Thymus (tissue), 14 donors: ENCODE measurements at places on chromosomes 7 and 10.

DNA sequence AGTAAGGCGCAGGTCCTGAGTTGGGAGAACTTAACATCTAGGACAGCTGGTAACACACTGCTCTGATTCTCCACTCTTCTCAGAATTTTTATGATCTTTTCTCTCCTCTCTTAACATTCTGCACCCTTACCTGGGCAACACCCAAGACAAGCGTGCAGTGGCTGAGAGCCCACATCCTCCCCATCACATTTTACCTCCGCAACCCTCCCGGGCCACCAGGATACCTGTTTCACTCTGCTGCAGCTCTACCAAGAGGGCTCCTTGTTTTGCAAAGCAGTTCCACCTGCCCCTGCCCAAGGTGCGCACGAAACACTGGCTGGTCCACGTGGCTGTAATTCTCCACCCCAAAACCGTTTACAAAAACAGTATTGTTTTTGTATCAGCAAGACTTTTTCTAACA is 81.5 kb downstream of the ITIH5 start:
- no peak for DNase-seq

GRCh38 chr10:28942012-28942411 is 264.7 kb downstream of the BAMBI start:
- DNase-seq = no peak

DNA sequence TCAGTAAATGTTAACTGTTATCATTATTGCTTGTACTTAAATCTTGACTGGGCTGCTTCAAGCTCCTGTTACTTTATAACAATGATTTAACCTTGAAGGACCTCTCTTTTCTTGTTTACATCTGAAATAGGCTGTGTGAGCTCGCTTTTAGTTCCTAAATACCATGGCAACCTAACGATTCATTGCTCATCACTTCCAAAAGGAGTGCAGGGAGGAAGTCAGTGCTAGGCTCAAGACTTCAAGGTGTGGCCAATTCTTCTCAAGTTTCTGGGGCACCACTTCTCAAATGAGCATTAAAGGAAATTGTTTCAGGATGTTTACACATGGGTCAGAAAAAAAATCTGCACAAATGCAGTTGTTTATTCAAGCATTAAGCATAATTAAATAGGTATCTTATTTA is 284.2 kb downstream of the MTERF1 start:
- DNase-seq = no peak

DNA sequence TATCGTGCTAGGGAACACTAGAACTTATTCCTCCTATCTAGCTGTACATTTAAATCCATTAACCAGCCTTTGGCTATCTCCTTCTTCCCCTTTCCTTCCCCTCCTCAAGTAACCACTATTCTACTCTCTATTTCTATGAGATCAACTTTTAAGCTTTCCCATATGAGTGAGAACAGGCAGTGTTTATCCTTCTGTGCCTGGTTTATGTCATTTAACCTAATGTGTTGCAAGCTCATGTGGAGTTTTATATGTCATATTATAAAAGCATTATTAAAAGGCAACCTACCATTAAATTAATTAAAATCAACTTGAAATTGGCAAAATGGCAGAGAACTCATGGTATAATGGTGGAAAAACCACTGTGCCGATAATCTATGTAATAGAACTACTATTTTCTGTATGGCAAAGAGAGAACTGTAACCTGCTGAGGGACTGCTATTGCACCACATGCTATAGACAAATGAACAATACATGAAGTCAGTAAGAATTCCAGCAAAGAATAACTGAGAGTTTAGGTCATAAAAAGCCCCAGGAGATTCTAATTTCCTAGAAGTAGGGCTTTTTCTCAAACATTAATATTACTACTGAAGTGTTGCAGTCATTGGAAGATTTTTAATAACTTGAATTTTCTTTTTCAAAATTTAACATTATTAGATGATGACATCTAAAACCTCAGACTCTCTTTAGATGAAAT is 81.8 kb downstream of the LRRN3 start:
- DNase-seq = no peak

- DNase-seq = no peak
Measured at GRCh38 chr10:63128443-63128842, 4.7 kb upstream of the NRBF2 start.

DNA sequence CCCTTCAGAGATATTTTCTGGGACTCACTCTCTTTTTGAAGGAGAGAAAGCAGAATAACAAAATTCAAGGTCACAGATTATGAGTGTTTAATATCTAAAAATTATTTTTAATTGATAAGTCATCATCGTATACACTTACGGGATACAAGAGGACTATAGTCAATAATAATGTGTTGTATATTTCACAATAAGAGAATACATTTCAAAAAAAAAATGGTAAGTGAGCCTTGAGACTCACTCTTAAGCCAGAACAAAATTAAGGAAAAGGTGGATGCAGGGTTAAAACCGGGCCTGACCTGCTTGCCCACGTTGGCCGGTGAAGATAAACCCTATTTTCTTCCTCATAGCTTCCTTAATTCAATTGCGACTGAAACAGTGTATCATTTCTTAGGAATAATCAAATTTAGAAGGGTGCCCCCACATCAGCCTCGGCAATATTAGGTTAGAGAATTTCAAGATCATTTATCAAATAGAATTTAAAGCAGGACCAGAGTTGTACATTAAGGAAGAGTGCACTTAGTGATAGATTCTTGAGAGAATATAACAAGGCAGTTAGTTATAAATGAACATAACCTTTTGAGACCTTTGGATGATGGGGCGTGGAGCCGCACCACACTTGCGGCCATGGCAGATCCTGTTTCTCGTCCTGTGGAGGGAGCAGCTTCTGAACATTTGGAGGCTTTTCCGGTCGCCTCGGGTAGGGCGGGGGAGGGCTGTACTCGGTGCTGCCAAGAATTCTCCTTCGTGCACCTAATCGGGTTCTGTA is 321.8 kb downstream of the PAXIP1 start:
- DNase-seq = no peak

GRCh38 chr7:102927312-102927933 is 14.6 kb downstream of the LRRC17 start:
- DNase-seq = no peak

DNA sequence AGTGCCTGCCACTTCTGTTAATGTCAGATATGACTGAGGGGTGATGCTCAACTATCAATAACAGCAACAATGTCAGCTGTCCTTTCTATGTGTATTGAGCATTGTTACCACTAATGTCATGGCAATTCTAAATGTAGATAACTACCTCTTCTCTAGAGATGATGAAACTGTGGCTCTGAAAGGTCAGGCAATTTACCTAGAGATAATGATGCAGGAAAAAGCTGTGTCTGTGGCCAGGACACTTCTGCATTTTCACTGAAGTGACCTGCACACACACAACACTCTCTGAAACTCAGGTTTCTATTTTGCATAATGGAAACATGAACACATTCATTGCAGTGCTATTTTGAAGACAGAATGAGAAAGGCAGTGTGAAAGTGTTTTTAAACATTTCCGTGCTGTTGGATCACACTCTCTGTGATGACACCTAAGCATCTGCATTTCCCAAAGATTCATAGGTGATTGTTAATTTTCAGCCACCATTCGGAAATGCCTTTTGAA is 148.2 kb downstream of the KCND2 start:
- no peak for DNase-seq

GRCh38 chr10:121624836-121625486 is 26.7 kb upstream of the FGFR2 start:
- DNase-seq = no peak

GRCh38 chr7:67823345-67823744 is 826.7 kb downstream of the TYW1 start:
- DNase-seq = no peak

DNA sequence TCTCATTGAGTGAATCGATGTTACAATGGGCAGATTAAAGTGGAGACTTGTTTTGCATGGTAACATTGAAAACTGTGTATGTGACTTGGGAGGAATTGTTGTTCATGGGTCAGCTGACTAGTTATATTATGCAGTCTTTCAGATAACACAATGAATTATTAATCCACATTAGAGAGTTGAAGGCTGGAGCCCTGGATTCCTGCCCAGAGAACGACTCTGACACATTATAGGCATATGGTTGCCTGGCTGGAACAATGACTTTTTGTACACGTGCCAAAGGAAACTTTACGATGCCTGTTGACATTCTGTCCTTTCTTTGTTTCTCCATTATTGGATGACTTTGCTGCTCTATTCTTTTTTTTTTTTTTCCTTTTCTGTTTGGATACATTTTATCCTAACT is 52.3 kb upstream of the TMEM229A start:
- DNase-seq = no peak

DNA sequence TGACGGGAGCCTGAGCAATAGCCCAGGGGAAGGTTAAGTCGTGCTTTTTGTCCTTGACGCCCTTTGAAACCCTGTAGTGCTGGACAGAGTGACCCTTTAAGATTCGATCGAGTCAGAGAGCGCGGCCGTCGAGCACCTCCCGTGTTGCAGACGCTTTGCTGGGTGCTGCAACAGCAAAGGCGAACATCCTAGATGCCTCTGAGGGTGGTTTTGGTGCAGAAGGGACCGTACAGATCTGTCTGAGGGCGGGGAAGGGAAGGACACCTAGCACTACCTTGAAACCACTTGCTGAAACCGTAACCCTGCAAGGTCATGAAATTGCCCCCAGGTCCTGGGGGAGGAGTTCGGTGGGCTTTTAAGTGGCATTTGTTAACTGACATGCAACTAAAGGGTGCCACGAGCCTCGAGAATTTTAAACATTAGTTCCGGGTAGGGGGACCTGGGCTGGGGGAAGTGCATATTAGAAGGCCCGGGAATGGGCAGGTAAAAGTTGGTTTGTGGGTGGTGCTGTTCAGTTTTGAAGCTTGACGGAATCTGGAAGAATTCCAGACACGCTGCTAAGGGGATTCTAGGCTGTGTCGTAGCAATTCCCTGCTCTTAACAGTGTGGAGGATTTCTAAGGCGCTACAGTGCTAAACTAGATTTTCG is 786 bp downstream of the ATP5F1C start:
- peak; percentile 35 for DNase-seq

- no peak for DNase-seq
Measured at GRCh38 chr10:51832652-51833383, 133.4 kb upstream of the CSTF2T start.

GRCh38 chr10:130459851-130460490 is 323.8 kb downstream of the GLRX3 start:
- DNase-seq = no peak

GRCh38 chr7:29771081-29771816 is 35.1 kb upstream of the WIPF3 start:
- DNase-seq = no peak

DNA sequence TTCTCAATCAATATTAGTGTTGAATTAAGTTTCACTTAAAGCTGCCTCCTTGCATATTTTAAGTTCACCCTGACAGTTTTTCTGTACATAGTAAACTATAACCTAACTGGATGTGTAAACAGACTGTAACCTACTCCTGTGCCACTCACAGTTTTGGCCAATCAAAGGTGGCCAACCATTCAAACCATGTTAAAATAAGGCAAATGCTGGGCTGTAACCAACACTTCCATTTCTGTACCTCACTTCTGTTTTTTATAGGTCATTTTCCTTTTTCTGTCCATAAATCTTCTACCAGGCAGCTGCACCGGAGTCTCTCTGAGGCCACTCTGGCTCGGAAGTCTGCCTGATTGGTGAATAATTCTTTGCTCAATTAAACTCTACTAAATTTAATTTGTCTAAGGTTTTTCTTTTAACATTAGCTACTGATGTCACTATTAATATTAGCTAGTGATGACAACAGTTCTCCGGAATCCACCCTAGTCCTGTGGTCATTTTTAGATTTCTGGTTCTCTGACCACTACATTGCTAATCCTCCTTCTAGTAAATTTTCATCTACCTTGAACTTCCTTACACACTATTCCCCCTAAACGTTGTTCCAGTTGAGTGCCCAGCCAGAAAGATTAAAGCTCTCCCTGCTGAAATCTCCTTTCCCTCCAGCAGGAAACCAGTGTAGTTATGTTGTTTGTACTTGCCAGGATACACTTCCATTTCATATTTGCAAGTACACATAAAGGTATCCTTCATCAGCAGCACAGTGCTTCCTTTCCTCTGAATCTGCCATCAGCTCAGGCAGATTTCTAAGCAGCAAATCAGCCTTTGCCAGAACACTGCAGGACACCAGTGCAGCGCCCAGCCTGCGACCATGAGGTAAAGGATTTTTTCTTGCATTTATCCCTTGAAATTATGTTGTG is 18.6 kb upstream of the IFIT2 start:
- DNase-seq = no peak

DNA sequence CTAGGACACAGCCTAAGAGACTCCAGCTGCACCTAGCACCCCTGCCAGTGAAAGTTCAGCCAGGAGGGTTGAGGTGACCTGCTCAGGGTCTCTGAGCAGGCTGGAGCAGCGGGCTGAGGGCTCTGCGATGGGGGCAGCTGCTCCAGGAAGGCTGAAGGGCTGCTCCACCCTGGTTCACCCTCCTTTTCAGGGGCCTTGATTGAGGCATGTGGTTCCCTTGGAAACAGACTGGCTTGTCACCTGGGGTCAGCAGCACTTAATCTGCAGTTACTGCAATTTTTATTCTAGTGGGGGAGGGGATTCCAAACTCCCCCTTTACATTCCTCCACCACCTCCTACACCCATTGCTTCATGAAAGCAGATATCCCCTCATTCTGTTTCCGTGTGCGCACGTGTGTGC is 85.3 kb upstream of the UNC5B start:
- DNase-seq = no peak

GRCh38 chr10:98959379-98959778 is 276.3 kb downstream of the HPSE2 start:
- DNase-seq = no peak

DNA sequence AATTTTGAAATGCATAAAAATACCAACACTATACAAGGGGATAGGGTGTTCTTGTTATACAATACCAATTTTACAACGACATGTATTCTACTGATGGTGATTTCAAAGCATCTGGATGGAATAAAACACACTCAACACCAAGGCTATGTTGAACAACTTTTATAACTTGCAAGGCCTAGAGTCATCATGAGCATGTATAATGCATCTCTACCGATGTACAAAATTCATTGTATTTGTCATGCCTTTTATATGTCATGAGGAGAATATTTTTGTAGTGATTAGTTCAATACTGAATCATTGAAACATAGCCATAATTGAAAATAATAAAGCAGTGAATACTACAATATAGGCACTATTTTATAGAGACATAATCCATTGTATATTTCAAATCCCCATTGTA is 160.2 kb downstream of the ETV1 start:
- no peak for DNase-seq

- no peak for DNase-seq
Measured at GRCh38 chr7:139772873-139773272, 4.9 kb downstream of the HIPK2 start.

GRCh38 chr10:26367771-26368170 is 70.4 kb upstream of the APBB1IP start:
- DNase-seq = peak; percentile 50
